ENCODE measurements at places on chromosomes 11 and 22.

GRCh38 chr11:116732271-116733042 lies 40.3 kb downstream of the BUD13 start:
- DNase-seq: peak; percentile 70

GRCh38 chr22:28544431-28544868 lies 135.2 kb downstream of the TTC28 start:
- DNase-seq: peak; percentile 18

DNA sequence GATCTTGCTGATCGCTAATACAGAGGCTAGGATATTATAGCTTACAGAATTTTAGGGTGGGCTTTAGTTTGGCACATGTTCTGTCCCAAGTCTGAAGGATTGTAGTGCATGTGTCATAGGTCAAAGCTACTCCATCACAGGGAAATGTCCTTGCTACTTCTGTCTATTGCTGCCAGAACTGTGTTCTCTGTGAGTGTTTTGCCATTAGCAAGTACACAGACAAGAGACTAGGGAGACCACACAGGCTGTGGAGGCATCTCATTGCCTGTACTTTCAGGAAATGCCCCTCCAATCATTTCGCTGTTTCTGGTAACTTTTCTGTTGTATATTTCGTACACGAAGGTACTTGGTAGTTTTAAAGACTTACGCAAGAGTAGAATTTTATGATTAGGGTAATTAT lies 25.5 kb upstream of the RAG2 start:
- no peak for DNase-seq

GRCh38 chr22:44365191-44365590 lies 52.4 kb upstream of the SHISAL1 start:
- no peak for DNase-seq

DNA sequence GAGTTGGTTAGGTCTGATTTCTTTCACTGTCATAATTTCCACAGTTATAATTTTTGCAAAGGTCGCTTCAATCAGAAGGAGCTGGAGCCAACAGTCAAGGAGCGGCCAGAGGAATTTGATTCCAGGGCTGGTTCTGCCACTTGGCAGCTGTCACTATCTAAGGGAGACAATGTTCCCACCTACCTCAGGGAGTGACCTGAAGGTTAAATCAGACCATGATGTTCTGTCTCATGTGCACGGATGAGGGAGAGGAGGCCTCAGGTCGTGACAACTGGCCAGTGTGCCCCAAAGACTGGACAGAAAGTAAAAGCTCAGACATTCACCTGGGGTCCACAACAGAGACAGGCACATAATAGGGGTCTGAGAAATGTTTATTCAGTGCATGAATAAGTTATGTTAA lies 7.6 kb downstream of the MRGPRD start:
- DNase-seq: no peak

DNA sequence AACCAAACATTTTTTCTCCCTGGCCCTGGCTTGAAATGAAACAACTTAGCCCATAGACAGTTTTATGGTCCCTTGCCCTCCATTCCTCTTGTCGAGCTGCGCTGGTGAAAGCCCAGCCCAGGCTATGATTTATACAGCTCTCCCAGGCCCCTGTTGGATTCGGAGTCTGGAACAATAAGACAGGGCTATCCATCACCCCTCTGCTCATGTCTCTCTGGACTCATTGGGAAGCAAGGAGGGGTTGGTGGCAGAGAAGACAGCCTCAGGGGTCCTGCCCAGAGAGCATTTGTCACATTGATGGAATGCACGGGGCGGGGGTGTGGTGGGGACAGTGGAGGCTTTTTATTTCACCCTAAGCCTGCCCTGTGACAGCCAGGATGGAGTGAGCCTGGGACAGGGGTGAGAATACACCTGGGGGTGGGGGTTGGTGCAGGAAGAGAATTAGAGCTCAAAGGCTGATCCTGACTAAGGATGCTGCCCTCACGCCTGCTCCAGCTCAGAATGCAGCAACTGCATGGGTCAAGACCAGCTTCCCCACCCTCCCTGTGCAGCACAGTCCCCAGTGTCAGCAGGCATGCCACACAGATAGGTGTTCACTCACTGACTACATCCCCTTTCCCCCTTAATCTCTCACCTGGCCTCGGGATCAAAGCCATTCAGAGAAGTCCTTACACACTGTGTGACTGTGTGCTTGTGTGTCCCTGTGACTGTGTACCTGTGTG lies 10.0 kb upstream of the PKNOX2 start:
- DNase-seq: no peak

- peak; percentile 28 for DNase-seq
Observed at GRCh38 chr11:125063429-125064043, 431 bp downstream of the SLC37A2 start.

GRCh38 chr11:62012832-62013461 lies 45.5 kb upstream of the FTH1 start:
- DNase-seq: peak; percentile 52

- DNase-seq: no peak
Observed at GRCh38 chr22:39349967-39350726, at the start of gene SYNGR1. Gene SYNGR1 (plus strand): TSS chr22:39349991. CDS start chr22:39350011, 20 bp downstream.

- DNase-seq: no peak
Observed at GRCh38 chr11:1521382-1522080, 35.0 kb upstream of the MOB2 start.

- DNase-seq: no peak
Observed at GRCh38 chr11:105367129-105367528, 227.6 kb upstream of the CARD18 start.

DNA sequence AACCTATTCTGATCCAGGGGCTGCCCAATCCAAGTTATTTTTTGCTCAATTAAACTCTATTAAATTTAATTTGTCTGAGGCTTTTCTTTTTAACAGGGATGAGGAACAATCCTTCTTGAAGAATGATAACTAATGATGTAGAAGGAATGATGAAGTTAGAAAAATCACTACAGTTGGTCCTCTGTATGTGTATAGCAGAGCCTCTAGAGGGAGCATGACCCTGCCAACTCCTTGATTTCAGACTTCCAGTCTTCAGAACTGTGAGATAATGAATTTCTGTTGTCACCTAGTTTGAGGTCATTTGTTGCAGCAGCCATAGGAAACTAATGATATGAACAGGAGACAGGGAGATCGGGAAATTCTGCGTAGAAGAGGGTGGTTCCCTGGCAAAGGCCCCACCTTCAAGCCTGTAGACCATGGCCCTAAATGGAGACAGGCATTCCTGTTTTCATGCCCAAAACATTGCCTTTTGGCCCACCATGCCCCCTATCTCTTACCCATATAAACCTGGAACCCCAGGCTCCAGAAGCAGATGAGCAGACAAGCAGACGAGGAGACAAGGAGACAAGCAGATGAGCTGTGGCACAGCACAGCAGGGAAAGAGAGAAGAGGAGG lies 7.7 kb upstream of the QSER1 start:
- no peak for DNase-seq

DNA sequence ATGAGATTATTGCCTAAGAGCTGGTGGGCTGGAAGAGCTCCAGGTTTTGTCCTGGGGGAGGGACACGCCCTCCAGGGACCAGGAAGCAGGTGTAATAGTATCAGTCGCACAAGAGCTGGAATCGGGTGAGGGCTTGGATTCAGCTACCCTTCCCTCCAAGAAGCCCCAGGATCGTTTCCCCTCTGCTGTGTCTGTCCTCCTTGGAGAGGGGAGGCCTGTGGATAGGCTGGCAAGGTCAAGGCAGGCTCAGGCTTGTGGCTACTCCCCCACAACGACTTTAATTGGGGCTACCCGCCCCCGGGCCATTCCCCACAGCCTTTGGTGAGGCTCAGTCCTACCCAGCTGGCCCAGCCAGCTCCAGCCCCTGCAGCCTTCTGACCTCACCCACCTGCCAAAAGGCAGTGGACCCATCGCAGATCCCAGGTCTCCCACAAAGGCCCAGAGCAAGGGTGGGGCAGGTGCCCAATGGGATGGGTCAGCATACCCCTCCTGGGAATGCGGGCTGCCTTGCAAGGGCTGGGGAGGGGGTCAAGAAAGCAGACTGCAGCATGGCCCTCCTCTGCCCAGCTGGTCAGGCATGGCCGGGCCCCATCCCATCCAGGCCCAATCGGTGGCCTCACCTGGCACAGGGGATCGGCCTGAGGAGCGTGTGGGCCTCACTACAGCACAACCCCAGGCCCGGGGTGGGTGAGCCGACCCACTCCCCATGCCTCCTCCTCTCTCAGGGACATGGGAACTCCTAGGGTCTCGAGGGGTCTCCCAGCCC lies 1.0 kb downstream of the CTSD start:
- DNase-seq: peak; percentile 36

- no peak for DNase-seq
Observed at GRCh38 chr11:10317776-10318526, 13.1 kb downstream of the ADM start.
